ENCODE measurements at places on chromosomes 4 and X. TPM values are rescaled to one million over a fixed set of nuclear protein-coding genes. Genes with fewer than 3 reads are reported as not detected.

DNA sequence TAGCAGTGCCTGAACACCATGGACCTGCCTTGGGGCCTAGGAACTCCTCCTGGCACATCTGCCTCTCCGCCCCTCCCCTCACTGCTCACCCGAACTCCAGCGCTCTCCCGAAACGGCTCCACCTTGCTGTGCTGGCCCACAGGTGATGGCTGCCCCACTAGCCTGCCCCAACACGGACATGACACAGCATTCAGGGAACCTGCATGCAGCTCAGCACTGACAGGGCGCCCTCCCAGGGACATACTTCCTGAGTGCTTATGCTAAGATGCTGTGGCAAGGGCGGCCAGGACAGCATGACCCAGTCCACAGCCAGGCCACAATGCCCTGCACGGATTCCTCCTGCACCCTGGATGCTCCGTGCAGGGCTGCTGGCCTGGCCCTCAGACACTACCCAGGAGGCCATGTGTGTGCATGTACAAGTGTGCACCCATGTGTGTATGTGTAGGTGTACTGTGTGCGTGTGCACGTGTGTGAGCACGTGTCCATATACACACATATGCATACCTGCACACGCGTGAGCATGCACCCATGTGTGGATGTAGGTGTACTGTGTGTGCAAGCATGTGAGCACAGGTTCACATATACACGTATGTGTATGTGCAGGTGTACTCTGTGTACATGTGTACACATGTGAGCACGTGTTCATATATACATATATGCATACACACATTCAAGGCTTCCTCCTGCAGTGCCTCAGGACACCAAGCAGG, 6.0 kb downstream of the TMEM271 start:
- peaks cover 27% of the 10 kb centered on the region for H3K27me3 ChIP-seq
- H3K36me3 ChIP-seq = no peaks in the 10 kb centered on the region
- no peak overlapping the region for H3K27ac ChIP-seq

GRCh38 chr4:96102541-96103026, 262.7 kb downstream of the PDHA2 start:
- no peaks in the 10 kb centered on the region for H3K27me3 ChIP-seq
- H3K4me1 ChIP-seq = no peaks in the 10 kb centered on the region
- no peak overlapping the region for H3K27ac ChIP-seq
- no peaks in the 10 kb centered on the region for H3K36me3 ChIP-seq
- DNase-seq = no peak

Gene SH3D19
- 27.1 TPM for total RNA-seq

Gene TCEAL5
- total RNA-seq = not detected

DNA sequence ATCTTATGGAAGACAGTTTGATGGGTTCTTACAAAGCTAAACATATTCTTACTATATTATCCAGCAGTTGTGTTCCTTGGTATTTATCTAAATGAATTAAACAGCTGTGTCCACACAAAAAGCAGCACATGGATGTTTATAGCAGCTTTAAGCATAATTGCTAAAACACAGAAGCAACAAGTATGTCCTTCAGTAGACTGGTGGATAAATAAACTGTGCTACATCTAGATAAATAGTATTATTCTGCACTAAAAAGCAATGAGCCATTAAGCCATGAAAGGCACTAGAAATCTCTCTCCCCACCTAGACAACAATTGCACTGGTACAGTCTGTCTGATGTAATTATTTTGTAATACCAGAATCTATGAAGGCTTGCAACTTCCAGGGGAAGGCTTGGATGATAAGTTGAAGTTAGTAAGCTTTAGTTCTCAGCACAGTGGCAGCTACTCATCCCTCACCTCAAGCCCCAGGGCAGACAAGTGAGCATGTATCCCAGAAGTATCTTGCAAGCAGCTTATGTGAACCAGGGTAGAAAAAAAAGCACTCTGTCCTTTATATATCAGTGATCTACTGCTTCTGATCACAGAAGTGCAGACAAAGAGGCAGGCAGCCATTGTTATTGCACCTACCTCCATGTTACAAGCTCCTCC, 36.9 kb downstream of the WDR17 start:
- DNase-seq = no peak
- H3K4me3 ChIP-seq = no peak overlapping the region
- no peak overlapping the region for H3K27ac ChIP-seq
- H3K27me3 ChIP-seq = no peaks in the 10 kb centered on the region

GRCh38 chrX:2449135-2449886, 51.5 kb downstream of the DHRSX start:
- H3K27ac ChIP-seq = no peak overlapping the region
- H3K4me3 ChIP-seq = no peak overlapping the region
- no peaks in the 10 kb centered on the region for H3K4me1 ChIP-seq
- no peaks in the 10 kb centered on the region for H3K36me3 ChIP-seq
- H3K27me3 ChIP-seq = no peaks in the 10 kb centered on the region

Gene GPR82
- total RNA-seq = 0.41 TPM

DNA sequence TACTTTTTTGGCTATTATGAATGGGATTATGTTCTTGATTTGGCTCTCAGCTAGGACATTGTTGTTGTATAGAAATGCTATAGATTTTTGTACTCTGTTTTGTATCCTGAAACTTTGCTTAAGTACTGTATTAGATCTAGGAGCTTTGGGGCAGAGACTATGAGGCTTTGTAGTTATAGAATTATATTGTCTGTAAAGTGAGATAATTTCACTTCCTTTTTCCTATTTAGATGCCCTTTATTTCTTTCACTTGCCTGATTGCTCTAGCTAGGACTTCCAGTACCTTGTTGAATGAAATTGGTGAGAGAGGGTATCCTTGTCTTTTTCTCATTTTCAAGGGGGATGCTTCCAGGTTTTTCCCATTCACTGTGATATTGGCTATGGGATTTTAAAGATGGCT, 28.1 kb downstream of the ADAM29 start:
- DNase-seq = no peak
- no peak overlapping the region for H3K4me3 ChIP-seq
- H3K27ac ChIP-seq = no peak overlapping the region
- H3K4me1 ChIP-seq = no peaks in the 10 kb centered on the region
- no peaks in the 10 kb centered on the region for H3K27me3 ChIP-seq

Gene XKRX
- 0.36 TPM for total RNA-seq

DNA sequence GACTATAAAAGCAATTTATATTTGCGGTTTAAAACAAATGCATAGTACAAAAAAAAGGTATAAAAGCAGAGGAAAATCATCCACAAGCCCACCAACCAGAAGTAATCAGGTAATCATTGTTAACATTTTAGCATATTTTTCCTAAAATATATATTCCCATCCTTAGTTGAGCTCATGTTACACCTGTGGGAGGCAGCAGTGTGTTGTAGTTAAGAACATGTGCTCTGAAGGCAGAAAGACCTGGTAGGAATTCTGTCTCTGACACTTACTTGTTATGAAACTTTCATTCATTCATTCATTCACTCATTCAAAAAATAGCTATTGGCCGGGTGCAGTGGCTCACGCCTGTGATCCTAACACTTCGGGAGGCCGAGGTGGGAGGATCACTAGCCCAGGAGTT, 15.4 kb upstream of the CDKL5 start:
- no peak for DNase-seq
- no peak overlapping the region for H3K4me3 ChIP-seq
- no peaks in the 10 kb centered on the region for H3K27me3 ChIP-seq
- H3K27ac ChIP-seq = no peak overlapping the region
- no peaks in the 10 kb centered on the region for H3K4me1 ChIP-seq

DNA sequence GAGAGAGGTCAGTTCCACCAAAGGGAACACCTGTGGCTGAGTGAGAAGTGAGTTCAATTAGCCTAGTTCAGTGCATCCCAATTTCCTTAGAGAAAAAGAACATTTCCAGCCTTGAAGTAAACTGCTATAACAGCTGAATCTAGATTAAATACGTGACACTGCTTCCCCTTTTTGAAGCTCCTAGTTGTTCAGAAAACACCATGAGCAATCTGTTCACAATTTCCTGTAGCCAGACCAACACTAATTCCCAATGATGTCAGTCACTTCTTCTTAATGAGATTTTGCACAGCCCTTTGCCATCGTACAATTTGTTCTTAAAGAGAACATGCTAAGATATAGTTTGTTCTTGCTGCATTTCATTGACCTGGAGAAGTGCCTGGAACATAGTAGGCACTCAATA, 144.6 kb upstream of the EDNRA start:
- H3K27me3 ChIP-seq = no peaks in the 10 kb centered on the region
- H3K4me1 ChIP-seq = no peaks in the 10 kb centered on the region
- H3K27ac ChIP-seq = no peak overlapping the region
- H3K4me3 ChIP-seq = no peak overlapping the region
- DNase-seq = no peak

Gene PABPC1L2B
- not detected for total RNA-seq

GRCh38 chr4:176614793-176615192, 177.9 kb downstream of the VEGFC start:
- no peak overlapping the region for H3K4me3 ChIP-seq
- DNase-seq = no peak
- no peaks in the 10 kb centered on the region for H3K4me1 ChIP-seq
- no peaks in the 10 kb centered on the region for H3K27me3 ChIP-seq

DNA sequence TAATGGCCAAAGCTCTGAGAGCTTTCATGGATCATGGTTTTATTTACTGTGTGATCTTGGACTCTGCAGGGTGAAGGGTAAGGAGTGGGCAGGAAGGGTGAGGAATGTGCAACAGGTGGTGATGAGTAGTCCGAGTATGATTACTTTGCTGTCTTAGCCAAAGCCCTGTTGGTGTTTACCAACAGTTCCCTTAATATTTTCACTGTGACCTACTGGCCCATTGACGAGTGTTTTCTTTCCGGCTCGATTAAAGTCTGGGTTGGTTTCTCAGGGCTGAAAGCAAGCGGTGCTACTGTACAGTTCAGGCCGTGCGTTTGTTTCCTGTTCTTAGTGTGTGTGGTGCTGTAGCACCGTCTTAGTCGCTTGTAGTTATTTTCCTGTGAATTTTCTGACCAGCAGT, 2.6 kb downstream of the ARHGAP24 start:
- H3K36me3 ChIP-seq = no peaks in the 10 kb centered on the region
- H3K4me1 ChIP-seq = no peaks in the 10 kb centered on the region
- DNase-seq = no peak
- no peak overlapping the region for H3K4me3 ChIP-seq
- no peak overlapping the region for H3K27ac ChIP-seq

- H3K4me3 ChIP-seq = no peak overlapping the region
- H3K4me1 ChIP-seq = peaks cover 7% of the 10 kb centered on the region
- H3K36me3 ChIP-seq = no peaks in the 10 kb centered on the region
- no peaks in the 10 kb centered on the region for H3K27me3 ChIP-seq
- no peak for DNase-seq
Observed at GRCh38 chr4:169099771-169100180, 89.7 kb upstream of the CBR4 start.

Gene ALAS2
- total RNA-seq = not detected

Gene FAM47E
- 12.3 TPM for total RNA-seq

- H3K4me3 ChIP-seq = no peak overlapping the region
- H3K27ac ChIP-seq = no peak overlapping the region
Observed at GRCh38 chr4:141548791-141549190, 87.6 kb upstream of the IL15 start.

- H3K27me3 ChIP-seq = no peaks in the 10 kb centered on the region
- H3K4me3 ChIP-seq = peak overlapping the region; percentile 55
- no peak overlapping the region for H3K27ac ChIP-seq
- DNase-seq = no peak
Observed at GRCh38 chr4:81214144-81214880, 710 bp downstream of the PRKG2 start.

DNA sequence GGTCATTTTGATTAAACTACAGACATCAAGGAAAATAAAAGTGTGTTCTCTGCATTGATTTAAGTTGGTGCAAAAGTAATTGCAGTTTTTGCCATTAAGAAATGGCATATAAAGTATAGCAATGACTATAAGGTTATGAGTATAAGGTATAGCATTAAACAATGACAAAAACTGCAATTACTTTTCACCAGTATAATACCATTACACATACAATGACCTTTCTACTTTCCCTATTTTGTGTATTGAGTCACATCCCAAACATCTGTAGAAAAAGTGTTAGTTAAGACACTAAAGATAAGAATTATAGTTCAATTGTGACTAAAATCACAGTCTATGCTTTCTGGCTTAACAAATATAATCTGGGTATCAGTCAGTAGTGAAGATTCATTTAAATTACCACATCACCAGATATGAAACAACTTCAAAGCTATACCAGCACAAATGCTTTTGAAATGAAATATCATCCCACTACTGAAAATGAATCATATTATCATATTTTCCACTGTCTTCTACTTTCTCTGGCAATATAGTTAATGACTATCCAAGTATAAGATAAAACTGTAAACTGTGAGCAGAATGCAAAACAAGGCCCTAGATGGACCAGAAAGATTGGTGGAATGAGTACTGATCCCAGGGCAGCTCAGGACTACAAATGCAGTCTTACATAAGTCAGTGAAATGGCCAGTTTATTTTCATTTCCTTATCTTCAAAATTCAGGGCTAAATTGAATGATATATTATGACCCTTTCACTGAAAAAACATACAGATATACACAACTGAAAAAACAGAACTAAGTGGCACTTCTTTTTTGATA, 241.1 kb downstream of the ANTXR2 start:
- no peak for DNase-seq
- no peaks in the 10 kb centered on the region for H3K27me3 ChIP-seq
- H3K4me1 ChIP-seq = peaks cover 7% of the 10 kb centered on the region
- H3K4me3 ChIP-seq = no peak overlapping the region

Gene TRPC3
- not detected for total RNA-seq

Gene CYLC1
- total RNA-seq = not detected

GRCh38 chr4:87129681-87130080, 90.7 kb downstream of the KLHL8 start:
- no peak for DNase-seq
- H3K4me1 ChIP-seq = no peaks in the 10 kb centered on the region
- peaks cover 4% of the 10 kb centered on the region for H3K36me3 ChIP-seq
- H3K4me3 ChIP-seq = no peak overlapping the region
- no peak overlapping the region for H3K27ac ChIP-seq
- H3K27me3 ChIP-seq = no peaks in the 10 kb centered on the region

DNA sequence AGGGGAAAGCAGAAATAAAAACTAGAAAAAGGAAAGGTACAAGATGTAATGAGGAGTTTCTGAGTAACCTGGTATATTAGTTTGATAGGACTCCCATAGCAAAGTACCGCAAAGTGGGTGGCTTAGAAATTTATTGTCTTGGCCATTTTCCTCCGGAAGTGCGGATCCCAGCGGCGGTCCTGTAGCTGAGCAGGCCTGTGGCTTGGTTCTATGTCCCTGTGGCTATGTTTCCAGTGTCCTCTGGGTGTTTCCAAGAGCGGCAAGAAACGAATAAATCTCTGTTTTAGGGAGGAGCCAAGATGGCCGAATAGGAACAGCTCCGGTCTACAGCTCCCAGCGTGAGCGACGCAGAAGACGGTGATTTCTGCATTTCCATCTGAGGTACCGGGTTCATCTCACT, 44.0 kb upstream of the LDB2 start:
- no peaks in the 10 kb centered on the region for H3K4me1 ChIP-seq
- H3K4me3 ChIP-seq = no peak overlapping the region
- no peaks in the 10 kb centered on the region for H3K36me3 ChIP-seq
- DNase-seq = no peak
- H3K27ac ChIP-seq = no peak overlapping the region

All from prostate gland (tissue), 2 donors.